LHCN-M2 (cell line): ENCODE measurements at places on chromosomes 7 and 10. TPM values are rescaled to one million over a fixed set of nuclear protein-coding genes. Genes with fewer than 3 reads are reported as not detected.

DNA sequence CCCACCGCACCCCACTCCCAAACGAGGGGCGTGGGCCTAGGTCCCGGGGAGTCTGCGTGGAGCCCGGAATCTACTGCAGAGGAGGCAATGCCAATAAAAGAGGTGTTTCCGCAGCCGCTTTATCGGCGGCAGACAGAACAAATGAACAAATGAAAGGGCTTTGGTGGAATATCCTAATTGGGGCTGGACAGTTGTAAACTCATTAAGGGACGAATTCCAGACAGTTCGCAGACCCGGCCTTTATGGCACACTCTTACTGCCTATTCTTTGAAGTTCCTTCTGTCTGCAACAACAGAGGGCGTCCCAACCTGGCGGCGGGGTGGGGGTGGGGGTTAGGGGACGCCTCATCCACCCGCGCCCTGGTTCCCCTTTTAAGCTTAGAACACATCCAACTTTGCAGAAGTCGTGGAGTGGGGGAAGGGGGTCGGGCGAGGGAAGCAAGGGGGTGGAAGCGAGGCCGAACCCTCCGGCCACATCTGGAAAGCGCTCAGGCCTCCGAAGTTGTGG is 4.1 kb downstream of the HOXA9 start:
- DNase-seq = no peak

GRCh38 chr10:13993169-13993568 is 337.6 kb downstream of the FRMD4A start:
- DNase-seq = peak; percentile 84

NEUROG3 gene
- not detected in 2 replicates for total RNA-seq

PYROXD2 gene
- 9.3 and 11.4 TPM in 2 replicates for total RNA-seq

IGFBP3 gene
- total RNA-seq = 14.0 and 31.9 TPM in 2 replicates

DNA sequence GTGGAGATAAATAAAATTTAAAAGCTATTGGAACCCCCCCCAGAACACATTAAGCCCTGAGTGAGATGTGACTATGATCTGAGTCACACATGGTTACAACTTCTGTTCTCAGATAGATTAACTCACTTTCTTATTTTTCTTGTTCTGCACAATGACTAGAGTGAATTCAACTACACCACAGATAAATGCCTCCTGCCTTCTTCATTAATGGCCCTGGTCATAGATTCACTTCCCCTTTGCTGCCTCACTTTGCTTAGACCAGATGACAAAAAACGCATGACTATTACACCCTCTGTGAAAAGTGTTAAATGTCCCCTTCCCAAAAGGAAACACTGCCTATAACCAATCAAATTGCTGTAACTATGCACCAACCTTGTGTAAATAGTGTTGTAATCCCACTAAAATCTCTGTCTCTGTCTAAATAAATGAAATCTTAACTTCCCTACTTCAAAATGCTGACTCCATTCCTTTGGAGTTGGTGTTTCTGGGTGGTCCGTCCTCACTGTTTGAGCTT is 49.4 kb downstream of the AKR1D1 start:
- peak; percentile 81 for DNase-seq

AMPH gene
- 0.06 and 0.19 TPM in 2 replicates for total RNA-seq

- no peak for DNase-seq
Observed at GRCh38 chr10:1187151-1187854, 131.1 kb downstream of the WDR37 start.

GRCh38 chr7:44057849-44058758 is 7.3 kb downstream of the PGAM2 start:
- DNase-seq = no peak

GRCh38 chr10:35735412-35735811 is 93.3 kb upstream of the FZD8 start:
- peak; percentile 8 for DNase-seq

DNA sequence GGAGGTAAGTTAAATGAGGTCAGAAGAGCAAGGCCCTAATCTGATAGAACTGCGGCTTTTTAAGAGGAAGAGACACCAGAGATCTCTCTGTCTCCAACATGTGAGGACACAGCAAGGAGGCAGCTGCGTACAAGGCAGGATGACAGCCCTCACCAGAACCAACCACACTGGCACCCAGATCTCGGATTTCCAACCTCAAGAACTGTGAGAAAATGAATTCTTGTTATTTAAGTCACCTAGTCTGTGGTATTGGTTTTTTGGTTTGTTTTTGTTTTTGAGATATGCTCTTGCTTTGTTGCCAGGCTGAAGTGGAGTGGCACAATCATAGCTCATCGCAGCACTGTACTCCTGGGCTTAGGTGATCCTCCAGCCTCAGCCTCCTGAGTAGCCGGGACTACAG is 127.2 kb downstream of the DLG5 start:
- DNase-seq = peak; percentile 87
